DMS 273 treated with DMSO at 0.1 percent for 48 hours (cell line): ENCODE measurements at places on chromosomes 4 and X.

GRCh38 chr4:3339577-3339976 is 46.8 kb downstream of the RGS12 start:
- DNase-seq = no peak

DNA sequence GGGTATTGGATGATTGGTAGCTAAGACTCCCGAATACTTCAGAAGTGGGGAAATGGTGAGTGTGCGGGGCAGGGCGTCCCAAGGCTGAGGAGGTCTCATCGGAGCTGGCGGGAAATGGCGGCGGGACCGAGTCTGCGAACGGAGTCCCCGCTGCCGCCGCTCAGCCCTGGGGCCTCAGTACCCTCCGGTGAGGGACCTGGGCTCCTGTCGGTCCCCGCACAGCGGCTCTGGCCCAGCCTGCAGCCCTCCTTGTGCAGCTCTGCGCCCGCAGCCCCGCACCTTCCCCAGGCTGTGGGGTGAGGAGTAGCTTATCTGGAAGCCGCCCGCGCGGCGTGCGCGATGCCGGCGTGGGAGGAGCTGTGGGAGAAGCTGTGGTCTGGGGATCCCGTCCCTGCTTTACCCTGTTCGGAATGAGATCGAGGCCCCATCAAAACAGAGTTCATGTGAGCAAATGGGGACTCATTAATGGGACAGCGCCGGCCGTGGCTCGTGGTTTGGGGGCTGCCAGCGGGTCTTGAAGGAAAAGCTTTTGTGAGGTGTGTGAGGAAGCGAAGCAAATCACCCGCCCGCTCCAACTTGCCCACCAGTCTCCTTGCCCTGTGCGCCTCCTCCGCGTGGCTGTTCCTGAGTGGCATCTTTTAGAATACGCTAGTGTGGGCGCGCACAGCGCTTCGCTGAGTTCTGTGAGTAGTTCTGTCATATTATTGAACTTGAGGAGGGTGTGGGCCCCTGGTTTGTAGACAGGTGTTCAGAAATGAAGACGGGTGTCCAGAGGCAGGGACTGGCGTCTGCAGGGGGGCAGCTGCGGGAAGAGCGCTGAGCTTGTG is 531 bp downstream of the ZNF141 start:
- DNase-seq = no peak

- DNase-seq = peak; percentile 14
Measured at GRCh38 chr4:113657586-113658233, 103.8 kb downstream of the CAMK2D start.

DNA sequence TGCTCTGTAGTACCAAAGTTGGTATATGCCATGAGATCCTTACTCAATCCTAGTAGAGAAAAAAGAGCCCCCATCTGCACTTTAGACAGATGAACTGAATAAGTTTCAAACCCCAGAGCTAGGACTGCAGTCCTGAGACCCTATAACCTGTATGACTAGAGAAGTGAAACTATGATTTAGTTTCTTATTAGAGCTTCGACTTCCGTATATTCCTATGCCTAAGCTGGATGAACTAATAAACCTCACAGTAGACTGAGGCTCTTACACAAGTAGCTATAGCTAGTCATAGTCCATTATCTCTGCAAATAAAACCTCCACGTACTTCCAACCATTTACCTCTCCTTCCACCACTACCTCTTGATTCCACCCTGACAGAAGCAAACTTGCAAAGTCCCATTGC is 6.3 kb upstream of the OTUD4 start:
- no peak for DNase-seq

DNA sequence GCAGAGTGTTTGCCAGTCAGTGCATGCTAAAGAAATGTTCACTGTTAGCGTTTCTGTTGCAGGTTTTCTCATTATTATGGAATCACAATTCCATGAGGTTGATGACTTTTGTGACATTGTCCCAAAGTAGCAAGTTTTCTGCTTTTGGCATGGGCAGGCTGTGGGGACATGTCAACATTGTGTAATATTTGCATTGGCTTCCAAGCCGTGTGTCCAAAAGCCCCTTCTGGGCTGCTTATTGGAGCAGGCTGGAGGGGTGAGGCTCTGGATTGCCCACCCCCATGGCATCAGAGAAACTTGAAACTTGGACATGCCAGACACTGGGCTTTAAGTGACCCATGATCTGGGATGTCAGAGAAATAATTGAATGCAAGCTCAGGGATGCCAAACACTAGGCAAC is 90.7 kb downstream of the RTL9 start:
- DNase-seq = no peak

DNA sequence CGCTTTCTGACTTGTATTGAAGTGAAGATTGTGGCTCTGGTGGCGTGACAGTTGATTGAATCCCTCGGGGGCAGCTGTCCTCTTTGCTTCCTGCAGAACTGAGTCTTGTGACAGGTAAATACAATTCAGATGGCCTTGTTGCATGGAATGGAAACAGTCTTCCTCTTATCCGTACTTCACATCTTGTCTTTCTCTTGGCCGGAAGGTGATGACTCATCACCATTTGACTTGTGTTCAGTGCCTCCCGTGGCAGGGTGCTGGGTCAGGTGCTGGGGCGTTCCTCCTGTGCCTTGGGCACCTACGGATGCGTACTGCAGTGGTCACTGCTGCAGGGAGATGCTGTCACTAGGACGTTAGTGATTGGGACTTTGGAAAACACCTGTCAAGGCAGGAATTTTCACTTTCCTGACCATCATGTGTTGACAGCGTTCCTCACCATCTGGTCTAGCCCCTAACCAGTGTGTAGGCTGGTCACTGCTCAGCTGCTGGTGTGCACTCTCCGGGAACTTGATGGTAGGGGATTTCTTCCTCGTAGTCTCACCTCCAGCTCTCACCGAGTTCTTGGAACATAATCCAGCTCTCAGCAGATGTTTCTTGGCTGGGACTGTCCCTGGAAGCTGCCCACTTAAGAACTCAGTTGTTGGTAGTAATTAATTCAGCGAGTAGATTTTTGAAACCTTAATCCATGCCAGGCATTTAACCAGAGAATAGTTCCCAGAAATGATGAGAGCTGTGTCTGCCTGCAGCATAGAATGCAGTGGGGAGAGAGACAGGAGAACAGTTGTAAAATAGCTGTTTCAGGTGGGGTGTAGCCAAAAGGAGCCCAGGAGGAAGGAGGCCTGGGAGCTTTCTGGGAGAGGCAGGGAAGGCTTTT is 7.2 kb downstream of the TBC1D14 start:
- DNase-seq = no peak

DNA sequence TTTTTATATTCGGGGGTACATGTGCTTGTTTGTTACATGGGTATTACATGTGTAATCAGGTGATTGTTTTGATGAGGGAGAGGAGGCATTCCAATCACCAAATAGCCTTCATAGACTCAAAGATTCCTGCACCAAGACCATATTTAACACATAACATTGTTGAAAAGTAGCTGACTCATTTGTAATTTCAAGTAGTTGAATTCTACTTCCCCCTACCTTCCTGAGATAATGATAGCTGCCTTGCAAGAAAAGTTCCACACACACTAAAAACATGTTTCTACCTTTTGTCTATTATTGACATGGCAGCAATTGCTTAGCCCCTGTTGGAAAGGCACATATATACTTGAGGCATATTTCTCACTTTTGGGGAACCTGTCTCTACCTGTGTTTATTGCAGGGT is 16.1 kb downstream of the PGAM4 start:
- no peak for DNase-seq

- no peak for DNase-seq
Measured at GRCh38 chr4:109590905-109591304, 30.9 kb downstream of the MCUB start.

- DNase-seq = no peak
Measured at GRCh38 chr4:72690771-72691170, 121.8 kb upstream of the ADAMTS3 start.

DNA sequence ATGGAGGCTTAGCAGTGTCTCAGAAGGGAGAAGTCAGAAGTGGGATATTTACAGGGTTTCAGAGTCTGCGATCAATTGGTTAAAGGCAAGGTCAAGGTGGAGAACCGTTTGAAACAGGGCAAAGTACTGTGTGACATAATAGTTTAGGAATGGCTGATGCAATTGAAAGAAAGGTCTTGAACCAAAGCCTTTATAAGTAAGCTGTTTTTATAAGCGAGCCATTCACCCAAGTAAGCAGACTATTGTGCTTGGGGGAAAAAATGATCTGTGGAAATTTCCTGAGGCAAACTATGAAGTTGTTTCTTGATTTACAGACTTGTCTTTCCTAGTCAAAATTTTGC is 327.3 kb downstream of the CAMK2D start:
- DNase-seq = no peak

GRCh38 chrX:19085666-19086065 is 36.6 kb downstream of the ADGRG2 start:
- no peak for DNase-seq

DNA sequence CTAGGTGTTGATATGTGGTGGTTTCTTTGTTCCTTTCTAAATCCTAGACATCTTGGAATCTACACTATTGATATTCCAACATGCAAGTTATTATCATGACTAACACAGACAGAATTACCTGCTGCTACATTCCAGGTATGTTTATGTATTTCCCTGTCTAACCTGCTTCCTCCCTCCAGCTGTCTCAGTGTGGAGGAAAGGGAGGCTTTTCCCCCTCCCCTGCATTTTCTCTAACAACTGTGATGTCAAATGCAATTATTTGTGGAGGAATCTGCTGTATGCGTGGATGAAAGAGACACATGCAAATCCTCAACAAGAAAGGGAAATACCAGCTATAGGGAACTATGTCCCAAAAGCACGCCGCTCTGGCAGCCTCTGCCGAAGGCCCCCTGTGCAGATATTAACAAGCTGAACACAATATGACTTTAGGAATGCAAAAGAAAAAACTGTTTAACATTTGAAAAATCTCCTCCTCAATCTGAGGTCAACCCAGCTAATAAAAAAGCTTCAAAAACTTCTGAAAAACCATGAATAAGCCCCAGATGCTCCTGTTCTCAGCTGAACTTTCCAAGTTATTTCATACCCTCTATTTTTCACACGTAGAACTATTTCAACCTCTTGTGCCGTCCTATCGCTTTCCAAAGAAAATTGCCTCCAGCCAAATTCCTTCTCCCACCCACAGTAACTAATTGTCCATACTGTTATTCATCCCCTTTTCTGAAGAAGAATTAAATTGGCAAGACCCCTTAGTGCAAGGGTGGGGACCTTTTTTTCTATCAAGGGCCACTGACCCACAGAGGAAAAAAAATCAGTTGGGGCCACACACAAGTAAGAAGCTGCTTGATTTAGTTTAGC is 225.1 kb upstream of the GPC4 start:
- DNase-seq = no peak

GRCh38 chr4:166875821-166876220 is 358.5 kb downstream of the SPOCK3 start:
- DNase-seq = no peak

DNA sequence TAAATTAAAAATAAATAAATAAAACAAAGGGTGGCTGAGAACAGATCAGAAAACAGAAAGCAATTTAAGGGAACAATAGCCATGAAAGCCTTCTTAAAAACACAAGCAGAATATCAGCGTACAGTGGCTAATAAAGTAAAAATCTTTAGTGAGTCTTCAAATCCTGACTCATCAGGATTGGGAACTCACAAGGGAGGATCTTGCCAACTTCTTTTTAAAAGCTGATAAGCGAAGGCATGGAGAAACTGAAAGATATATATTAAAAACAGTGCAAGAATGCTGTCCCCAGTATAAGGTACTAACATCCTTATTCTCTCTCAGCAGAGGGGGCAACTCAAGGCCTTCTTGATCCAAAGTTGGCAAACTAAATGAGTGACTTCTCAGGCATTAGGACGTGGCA is 180.1 kb downstream of the DHX15 start:
- DNase-seq = no peak

DNA sequence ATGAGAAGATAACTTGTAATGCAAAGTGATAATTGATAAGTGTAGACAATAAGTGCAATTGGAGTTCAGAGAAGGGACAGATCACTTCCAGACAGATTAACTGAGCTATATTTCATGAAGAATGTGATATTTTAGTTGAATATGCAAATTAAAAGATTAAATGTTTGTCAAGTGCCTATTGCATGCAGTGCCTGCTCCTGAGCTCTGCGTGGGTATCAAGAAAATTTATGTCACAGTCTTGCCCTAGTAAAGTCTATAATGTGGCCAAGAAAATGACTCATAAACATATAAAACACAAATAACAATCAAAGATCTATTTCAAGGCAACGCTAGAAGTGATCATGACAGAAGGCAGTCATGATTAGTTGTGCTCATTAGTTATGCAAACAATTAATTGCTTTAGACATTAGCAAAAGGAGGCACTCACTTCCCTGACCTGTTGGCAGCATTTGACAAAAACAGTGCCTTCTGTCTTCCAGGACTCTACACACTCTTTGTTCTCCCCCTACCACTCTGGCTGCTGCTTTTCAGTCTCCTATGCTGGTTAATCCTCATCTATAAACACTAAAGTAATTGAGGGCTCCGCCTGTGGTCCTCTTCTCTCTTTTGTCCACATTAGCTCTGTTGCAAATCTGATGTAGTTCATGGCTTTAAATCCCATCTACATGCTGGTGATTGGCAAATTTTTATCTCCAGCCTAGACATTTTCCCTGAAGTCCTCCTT is 47.7 kb downstream of the ARHGEF38 start:
- no peak for DNase-seq

GRCh38 chr4:1246901-1247863 is 1.7 kb downstream of the CTBP1 start:
- DNase-seq = no peak

DNA sequence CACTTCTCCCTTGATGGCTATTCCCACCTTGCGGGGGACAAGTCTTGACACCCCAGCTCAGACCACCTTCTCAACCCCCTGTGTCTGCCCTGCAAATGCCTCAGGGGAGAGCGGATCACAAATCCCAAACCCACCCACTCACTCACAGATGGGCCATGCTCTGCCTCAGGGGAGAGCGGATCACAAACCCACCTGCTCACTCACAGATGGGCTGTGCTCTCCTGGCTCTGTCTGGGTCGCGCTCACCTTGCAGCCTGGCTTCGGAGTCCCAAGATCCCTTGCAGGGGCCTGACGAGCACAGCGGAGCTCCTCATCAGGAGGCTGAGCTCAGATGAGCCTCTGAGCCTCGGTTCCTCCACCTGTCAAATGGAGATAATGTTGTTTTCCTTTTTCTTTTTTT is 38.6 kb downstream of the HTRA3 start:
- no peak for DNase-seq

- DNase-seq = no peak
Measured at GRCh38 chr4:61375301-61375700, 175.2 kb downstream of the ADGRL3 start.

DNA sequence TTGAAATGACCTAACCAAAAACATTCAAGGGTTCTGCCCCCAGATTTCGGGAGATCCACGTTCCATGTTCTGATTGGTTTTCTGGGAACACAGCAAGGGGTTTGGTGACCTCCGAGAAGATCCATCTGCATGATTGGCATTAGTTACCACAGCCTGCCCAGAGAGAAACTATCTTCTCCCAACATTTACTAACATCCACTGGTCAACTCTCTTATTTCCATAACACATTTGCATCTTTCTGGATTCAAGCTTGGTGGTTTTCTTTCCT is 15.6 kb downstream of the SHOX start:
- no peak for DNase-seq

DNA sequence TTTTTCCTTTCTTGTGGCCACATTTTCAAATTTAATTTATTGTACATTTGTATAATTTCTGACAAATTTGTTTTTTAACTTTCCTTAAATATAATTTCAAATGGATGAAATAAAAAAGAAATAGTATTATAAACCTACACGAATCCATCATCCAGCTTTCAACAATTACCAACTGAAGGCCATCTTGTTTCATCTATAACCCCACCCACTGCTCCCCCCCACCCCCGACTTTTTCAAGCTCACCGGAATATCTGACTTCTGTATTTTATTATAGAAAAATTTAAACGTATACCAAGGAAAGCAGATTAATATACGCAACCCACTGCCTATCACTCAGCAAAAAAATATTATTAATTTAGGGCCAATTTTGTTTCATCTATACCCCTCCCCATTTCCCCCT is 1.1 kb downstream of the MORF4L2 start:
- no peak for DNase-seq
